ENCODE measurements at places on chromosomes 5 and 9.
A peak's percentile ranks its signal among the peaks of the same experiment; 100 is the strongest.

DNA sequence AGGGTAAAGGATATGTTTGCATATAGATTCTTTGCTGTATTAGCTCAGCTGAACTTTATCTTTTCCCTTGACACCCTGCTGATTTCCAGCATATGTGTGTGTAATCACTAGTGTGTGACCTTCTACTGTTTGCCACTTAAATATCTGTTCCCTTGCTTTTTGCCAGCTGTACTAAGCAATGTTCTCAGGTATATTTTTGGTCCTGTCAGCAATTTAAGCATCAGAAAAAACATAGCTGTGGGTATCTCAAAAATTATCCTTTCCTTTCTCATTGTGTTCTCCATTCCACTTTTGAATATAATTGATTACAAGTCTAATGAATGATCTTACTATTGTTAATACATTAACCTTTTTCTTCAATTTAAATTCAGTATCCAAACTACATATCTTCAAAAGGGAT, 59.2 kb upstream of the CDH10 start:
- no peak for DNase-seq

- no peak for DNase-seq
Observed at GRCh38 chr9:98961513-98962180, 17.9 kb downstream of the COL15A1 start.

GRCh38 chr5:132102101-132102701, 28.6 kb downstream of the CSF2 start:
- DNase-seq = no peak

- no peak for DNase-seq
Observed at GRCh38 chr5:27722337-27722736, 684.0 kb upstream of the CDH9 start.

- DNase-seq = no peak
Observed at GRCh38 chr5:171848006-171848405, 62.4 kb downstream of the SMIM23 start.

DNA sequence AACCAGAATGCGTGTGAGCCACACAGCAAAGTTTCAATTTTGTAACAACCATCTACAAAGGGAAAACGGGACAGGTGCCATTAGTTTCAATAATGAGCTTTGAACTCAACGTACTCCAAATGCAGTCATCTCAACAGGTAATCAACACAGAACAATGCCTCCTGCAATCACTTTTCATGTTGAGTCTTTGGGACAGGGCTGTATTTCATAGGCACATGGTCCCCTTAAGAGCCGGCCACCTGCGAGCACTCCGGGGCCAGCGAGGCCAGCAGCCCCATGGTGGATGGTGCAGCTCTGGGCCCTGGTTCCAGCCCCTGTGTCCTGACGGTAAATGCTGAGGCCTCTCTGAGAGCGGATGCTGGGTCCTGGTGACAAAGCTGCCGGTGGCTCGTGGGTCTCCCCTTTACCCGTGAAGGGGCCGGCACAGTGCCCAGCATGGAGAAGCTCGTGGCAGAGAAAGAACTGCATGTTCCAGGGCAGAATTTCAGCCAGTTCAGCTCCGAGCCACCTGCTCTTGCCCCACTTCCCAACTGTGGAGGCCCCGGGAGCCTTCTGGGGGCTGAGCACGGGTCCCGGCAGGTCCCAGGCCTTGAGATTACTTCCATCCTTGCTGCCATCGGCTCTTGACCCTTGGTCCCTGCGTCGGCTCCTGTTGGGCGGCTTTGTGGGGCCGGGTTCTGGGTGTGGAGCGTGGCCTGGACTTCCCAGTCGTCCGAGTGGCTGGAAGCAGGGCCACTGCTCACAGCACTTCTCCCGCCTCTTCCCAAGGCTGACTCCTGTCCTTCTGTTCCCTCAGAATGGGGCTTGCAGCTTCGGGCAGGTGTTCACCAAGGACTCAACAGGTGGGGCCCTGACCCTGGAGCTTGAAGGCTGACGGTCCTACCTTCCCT, 26.1 kb upstream of the RNU6ATAC start:
- DNase-seq = no peak

DNA sequence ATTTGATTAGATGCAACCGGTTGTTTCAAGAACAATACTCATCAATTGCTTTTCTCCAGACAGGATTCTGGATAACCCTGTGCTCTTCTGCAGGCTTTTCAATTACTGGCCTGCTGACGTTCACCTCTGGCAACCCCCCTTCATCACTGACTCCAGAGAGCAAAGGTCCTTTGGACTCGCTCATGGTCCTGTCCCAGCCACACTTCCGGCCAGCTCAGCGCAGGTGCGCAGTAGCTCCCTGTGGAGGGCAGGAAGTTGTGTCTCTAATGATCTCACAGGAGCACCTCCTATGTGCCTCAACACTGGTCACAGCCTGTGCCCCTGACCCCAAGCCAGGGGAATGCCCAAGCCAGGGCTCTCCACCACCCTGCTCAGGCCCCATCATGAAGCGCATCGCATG, 44.0 kb downstream of the OLFM1 start:
- no peak for DNase-seq

GRCh38 chr5:33824516-33825195, 67.1 kb downstream of the ADAMTS12 start:
- no peak for DNase-seq

GRCh38 chr5:73686912-73687311, 60.9 kb downstream of the ARHGEF28 start:
- no peak for DNase-seq

- DNase-seq = peak; percentile 81
Observed at GRCh38 chr5:126499853-126500342, 76.7 kb downstream of the GRAMD2B start.

DNA sequence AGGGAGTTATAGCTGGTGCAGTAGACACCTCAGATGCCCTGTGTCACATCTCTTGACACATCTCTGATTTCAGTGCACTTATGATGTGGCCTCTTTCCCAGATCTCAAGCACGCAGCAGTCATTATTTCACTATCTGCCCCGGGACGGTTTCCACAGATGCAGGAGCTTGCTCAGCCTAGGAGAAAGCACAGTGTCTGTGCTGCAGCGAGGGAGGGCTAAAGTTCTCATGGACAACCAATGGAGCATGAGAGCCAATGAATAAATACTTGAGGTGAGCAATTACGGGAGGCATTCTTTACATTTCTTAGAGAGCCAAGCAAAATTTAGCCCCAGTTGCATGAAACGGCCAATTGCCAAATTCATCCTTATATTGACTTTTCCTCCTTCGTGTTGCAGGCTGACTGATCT, 7.4 kb upstream of the MOB3B start:
- no peak for DNase-seq

DNA sequence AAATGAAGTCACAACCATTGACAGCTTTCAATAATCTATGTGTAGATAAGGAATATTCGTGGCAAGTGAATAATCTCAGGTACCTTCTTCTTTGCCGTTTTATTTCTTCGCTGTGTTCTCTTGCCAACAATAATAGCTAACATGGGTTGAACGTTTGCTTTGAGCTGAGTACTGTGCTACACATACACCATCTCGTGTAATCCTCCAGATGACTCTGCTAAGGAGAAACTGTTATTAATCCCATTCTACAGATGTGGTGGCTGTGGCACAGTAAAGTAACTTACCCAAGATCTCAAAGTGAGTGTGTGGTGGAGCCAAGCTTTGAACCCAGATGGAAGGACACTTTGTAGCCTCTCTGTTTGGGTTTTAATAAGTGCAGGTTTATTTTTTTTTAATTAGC, 179.7 kb downstream of the C9orf152 start:
- no peak for DNase-seq

DNA sequence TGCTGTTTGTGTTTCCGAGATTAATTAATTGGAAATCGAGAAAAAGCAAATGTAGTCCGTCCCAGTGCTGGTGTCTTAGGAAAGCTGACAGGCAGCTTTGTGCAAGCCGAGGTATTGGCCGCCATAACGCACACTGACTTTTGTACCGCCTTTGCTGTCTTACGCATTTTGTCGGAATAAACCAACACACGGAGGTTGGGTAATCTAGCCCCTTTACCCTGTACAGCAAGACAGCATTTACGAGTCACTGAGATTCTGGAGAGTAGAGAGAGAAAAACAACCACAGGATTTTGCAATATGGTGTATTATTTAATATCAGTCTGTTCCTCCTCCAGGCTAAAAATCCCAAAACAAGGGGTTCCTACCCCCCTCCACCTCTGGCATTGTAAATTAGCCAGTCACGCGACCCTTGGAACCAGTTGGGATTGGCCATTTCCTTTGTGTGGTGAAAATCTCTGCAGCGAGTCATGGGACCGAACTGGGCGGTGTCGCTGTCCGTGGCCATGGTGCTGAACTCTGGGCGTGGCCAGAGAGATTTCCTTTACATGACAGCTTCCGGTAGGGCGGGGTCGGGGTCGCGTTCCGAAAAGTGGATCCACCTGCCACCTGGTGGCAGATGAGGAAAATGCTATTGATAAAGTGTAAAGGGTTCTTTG, 10.3 kb upstream of the PCDHB1 start:
- peak; percentile 89 for DNase-seq

GRCh38 chr9:136977223-136977622, at the start of gene PTGDS:
Gene PTGDS, plus strand, starts transcription at chr9:136977504. Its CDS starts 75 bp downstream, at chr9:136977579.
- DNase-seq = no peak

DNA sequence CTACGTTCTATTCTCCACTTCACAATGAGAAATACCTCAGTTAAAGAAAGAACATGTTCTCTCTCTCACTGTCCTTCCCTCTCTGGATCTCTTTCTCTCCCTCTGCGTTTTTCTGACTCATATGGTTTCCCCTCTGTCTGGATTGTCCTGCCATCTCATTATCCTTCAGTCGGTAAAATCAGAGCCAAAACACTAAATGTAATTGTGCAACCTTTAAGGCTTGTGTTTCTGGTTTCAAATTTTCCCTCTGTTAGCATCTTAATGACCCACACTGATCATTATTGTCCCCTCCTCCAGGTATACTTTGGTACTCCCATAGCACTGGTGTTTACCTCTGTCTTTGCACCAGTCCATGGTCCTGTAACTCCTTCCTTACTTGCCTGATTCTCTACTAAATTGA, 509.4 kb upstream of the C9orf72 start:
- DNase-seq = no peak

DNA sequence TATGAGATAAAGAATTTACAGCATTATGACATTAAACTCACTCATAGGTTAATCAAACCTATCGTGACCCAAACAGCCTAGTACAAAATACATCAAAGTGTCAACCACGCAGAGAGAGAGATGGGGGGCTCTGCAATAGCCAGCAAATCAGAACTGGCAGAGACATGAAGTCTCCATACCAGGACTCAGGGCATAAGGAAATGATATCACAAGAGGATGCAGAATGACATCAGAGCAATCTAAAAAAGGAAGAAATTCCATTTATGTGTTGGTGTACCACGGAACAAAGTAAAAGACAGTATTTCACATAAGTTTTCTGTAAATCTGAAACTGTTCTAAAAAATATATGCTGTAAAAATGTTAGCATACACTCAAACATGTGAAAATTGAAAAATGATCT, 24.6 kb downstream of the BICD2 start:
- DNase-seq = no peak

DNA sequence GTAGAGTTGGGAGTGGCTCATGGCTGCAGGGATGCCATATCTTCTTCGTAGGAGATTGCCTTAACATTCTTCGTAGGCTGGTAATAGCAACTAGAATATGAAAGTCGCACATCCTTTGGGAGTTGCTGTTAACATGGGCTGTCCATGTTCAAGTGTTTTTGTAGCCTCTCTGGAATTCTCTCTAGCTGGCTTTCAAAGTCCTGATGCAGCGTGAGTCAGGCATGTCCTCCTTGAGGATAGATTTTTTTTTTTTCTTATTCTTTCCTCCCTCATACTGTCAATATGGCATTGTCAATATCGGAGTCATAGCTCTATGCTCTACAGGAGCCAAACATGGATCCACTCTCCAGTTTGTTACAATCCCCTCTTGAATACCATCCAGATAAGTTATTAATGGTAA, 494.8 kb upstream of the WWC1 start:
- DNase-seq = no peak

GRCh38 chr9:94719878-94720277, 6.6 kb upstream of the AOPEP start:
- no peak for DNase-seq

GRCh38 chr5:141513627-141514329, 24.9 kb downstream of the PCDHGC5 start:
- no peak for DNase-seq

DNA sequence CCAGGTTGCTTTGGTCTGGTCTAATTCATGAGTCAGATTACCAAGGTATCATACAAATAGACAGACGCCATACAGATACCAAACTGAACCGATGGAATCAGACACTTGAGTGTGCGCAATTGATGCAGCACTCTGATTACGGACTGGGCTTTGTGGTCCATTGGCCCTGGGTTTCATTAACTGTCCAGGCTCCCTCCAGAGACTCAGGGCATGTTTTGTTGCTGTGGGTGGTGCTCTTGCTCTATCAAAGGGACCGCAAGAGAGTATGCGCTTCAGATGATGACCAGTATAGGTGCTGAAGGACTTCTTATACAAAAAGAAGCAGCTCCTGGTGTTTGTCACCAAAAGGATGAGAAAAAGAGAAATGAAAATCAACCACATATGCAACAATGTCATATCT, 36.9 kb upstream of the ANKRD55 start:
- DNase-seq = no peak

DNA sequence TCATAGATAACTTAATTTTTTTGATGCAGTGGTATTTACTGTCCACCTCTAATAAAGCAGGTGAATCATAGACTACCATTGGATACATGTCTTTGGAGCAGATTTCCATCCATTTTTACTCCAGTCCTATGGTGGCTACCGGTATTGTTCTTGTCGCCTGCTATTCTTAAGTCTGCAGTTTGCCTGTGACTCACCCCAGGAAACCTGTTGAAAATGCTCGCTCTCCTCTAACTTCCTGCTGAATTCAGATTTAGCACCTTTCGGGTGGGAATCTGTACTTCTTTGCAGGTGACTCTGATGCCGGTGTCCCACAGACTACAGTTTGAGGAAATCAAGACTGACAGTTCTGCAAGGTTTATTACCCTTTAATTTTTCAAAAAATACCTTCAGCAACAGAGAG, 58.8 kb upstream of the DHFR start:
- no peak for DNase-seq

GRCh38 chr9:87749335-87750035, 23.6 kb downstream of the CTSL start:
- DNase-seq = no peak

- no peak for DNase-seq
Observed at GRCh38 chr5:6423327-6424109, 25.1 kb upstream of the UBE2QL1 start.

DNA sequence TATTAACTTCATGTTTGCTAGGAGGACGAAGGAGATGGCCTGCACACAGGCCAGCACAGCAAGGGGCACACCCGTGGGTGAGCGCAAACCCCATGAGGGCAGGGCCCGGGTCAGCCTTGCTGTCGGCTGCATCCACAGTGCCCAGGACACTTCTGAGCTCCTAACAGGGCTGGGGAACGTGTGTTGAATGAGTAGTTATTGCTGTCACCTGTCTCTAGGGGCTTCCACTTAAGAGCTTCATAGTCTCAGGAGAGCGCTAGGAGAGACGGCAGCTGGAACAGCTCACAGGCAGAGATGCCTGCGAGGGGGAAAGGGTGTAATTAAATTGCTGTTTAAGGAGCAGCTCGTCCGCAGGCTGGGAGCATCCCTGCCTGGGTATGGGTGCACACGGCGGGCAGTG, 91.4 kb upstream of the NEURL1B start:
- DNase-seq = no peak

Measured in NCI-H2081 treated with DMSO at 0.1 percent for 48 hours (cell line).